Left renal pelvis (tissue), 4 donors: ENCODE measurements at places on chromosomes 4 and X. TPM values are rescaled to one million over a fixed set of nuclear protein-coding genes. Genes with fewer than 3 reads are reported as not detected.

DNA sequence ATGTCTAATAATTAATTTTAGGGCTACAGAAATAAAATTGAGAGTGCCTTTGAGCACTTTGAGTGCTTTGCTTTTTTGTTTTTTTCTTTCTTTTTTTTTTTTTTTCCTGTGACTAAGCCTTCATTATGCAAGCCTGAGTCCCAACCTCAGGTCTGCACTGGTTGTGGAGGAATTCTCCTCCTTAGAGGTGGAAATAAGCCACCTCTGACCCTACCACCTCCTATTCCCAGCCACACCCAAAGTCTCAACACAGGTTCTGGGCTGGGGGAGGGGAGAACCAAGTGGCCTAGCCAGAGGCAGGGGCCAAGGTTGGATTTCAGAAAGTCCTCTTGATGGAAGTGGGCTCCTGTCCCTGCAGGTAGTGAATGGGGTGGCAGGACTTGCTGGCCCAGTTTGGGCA lies 180.2 kb downstream of the ARAP2 start:
- DNase-seq = no peak

- DNase-seq = no peak
Measured at GRCh38 chrX:125782184-125782583, 383.9 kb downstream of the DCAF12L2 start.

DNA sequence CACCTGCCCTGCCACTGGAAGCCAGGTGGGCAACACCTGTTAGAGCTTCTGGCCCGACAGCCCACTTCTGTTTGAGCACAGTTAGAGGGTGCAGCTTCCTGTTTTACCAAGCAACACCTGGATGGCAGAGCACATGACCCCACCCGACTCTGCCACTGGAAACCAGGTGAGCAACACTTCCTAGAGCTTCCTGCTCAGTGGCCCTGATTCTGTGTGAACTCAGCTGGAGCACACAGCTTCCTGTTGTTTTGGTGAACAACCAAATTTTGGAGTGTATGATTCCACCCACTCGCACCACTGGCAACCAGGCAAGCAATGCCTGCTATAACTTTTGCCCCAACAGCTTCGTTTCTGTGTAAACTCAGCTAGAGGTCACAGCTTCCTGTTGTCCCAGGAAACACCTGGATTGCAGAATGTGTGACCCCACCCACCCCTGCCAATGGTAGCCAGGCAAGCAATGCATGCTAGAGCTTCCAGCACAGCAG lies 163.8 kb upstream of the KLF8 start:
- DNase-seq = no peak

DNA sequence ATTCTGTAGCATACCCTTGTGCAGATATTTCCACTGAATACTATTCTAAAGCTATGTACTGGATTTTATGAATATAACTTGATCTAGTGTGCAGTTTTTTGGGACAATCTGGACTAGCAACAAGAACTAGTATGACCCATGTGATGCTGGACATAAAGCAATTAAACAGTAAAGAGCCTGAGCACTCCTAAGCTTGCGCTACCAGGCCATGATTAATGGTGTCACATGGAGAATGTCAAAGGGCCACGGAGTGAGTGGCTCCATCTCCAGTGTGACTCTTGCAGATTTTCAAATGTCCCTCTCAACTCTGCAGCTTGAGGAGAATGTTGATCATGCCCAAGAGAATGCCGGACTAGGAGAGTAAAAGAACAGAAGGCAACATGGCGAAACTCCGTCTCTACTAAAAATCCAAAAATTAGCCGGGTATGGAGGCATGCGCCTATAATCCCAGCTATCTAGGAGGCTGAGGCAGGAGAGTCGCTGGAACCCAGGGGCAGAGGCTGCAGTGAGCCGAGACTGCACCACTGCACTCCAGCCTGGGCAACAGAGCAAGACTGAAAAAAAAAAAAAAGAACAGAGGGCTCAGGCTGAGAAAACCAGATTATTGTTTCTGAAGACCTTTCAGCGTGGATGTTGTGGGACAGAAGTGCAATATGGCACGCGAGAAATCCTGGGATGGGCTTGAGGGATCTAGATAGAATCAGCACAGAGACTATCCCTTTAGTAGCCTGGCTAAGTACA lies 45.0 kb downstream of the TIGD2 start:
- no peak for DNase-seq

GRCh38 chr4:110510955-110511544 lies 35.1 kb downstream of the ENPEP start:
- peak; percentile 53 for DNase-seq

DNA sequence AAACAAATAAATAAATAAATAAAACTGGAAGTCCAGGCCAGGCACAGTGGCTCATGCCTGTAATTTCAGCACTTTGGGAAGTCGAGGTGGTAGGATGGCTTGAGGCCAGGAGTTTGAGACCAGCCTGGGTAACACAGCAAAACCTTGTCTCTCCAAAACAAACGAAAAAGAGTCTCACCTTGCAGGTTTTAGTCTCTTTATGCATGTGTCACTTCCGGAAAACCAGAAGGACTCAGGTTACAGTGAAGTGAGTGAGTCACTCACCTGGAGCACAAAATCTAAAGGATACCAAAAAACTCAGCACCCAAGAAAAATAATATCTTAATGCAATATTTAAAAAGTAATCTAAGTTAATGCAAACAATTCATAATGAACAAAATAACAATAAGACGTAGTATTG lies 20.1 kb upstream of the SLC34A2 start:
- no peak for DNase-seq

DNA sequence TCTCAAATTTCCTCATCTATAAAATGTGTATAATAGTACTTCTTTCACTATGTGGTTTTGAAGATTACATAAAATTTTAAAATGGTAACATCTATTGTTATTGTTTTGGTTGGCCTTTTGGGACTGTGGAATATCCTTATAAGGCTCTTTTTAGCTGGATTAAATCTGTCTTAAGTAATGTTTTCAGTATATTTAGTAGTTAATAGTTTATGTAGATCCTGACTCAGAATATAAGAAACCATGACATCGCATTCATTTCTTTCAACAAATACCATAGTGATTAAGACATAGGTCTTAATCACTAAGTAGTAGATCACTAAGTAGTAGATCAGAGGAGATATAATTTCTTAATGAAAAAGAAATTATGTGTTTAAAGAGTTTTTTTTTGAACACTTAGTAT lies 48.5 kb downstream of the MRPL1 start:
- DNase-seq = no peak

PPP1R2C gene
- polyA plus RNA-seq = not detected

GRCh38 chr4:39341075-39341725 lies 25.0 kb downstream of the RFC1 start:
- no peak for DNase-seq

PNMA6F gene
- polyA plus RNA-seq = 0.04 TPM

- no peak for DNase-seq
Measured at GRCh38 chrX:137171626-137172025, 137.8 kb upstream of the GPR101 start.
